ENCODE measurements at places on chromosomes 16 and 17.

GRCh38 chr16:2210386-2211365 is at the start of gene BRICD5:
TSS of gene BRICD5 (minus strand) at chr16:2210863. CDS start at chr16:2210833, 30 bp downstream.
- DNase-seq = no peak

GRCh38 chr16:1133271-1133670 is 19.6 kb upstream of the CACNA1H start:
- DNase-seq = no peak

GRCh38 chr17:68511254-68511670 is 968 bp upstream of the PRKAR1A start:
- DNase-seq = peak; percentile 67

GRCh38 chr16:54545854-54546511 is 259.4 kb upstream of the IRX3 start:
- no peak for DNase-seq

GRCh38 chr17:42508426-42509165 is 27.4 kb upstream of the NAGLU start:
- no peak for DNase-seq

DNA sequence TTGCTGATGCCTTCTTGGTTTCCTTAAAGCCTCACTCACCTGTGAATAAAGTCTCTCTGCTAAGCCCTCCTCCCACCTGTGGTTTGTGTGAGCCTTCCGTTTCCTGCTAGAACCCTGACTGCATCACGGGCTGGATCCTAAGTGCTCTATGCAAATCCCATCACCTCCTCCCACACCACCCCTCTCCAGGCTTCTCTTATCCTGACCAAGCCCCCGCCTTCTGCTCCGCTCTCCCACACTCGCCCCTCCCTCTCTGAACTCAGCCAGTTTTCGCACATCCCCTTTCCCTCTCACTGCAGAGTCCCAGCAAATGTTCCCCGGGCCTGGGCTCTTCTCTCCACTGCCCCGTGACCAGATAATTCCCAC is 51.8 kb downstream of the PIMREG start:
- no peak for DNase-seq

- DNase-seq = no peak
Measured at GRCh38 chr16:1564325-1564724, 30.9 kb downstream of the TMEM204 start.

DNA sequence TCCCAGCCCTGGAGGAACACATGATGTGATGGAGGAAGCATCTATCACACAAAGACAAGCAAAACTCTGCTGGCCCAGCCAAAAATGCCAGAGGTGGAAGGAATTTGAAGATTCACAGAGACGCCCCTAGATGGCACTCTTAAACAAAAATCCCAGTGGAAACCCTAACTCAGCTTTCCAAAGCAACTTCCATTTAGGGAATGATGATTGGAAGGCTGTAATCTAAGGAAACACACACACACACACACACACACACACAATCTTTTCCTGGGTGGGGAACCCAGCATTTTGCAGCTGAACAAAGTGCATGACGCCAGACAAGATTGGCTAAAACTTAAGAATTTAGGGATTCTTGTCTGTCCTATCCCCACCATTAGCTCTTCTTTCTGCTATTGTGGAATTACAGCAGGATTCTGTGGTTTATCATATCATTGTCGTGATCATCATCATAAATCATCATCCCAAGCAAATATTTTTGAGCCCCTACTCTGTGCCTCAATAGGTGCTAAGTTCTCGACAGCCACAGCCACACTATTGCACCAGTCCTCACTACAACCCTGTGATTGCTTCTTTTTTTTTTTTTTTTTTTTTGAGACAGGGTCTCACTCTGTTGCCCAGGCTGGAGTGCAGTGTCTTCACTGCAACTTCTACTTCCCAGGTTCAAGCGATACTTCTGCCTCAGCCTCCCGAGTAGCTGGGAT is 1.6 kb upstream of the LDAF1 start:
- peak; percentile 66 for DNase-seq

DNA sequence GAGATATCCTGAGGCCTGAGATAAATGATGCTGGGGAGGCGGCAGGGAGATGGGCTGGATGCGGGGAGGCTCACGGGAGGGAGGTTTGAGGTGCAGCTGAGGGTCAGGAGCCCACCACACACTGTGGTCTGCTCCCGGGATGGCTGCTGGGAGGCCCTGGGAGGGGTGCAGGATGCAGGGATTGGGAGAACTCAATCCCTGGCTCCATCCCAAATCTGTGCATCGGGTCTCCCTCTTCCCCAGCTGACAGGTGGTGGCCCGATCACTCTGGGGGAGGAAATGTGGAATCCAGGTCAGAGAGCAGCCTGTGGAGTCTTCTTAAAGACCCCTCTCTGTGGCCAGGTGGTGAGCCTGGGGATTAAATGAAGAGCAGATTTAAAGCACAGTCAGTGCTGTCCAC is 12.0 kb downstream of the PHB1 start:
- no peak for DNase-seq

DNA sequence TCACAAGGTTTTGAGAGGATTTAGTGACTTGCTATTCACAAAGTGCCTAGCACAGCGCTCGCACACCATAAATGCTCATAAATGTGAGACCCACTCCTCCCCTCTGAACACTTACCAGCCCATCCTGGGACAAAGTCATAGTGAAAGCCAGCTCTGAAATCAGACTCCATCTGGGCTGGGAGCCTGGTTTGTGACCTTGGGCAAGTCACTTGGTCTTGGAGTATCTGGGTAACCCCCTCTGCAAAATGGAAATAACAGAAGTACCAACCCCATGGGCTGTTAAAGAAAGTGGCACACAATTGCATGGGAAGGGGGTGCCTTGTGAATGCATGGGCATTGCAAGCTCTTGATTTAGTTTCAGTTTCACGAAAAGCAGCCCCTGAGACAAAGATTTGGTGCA is 104.7 kb upstream of the CDH5 start:
- no peak for DNase-seq
